ENCODE measurements at places on chromosomes 7 and 10.

GRCh38 chr7:121397361-121397760 lies 1.3 kb upstream of the FAM3C start:
- no peak for DNase-seq

- DNase-seq, result no peak
Observed at GRCh38 chr7:39890411-39890810, 59.6 kb upstream of the CDK13 start.

DNA sequence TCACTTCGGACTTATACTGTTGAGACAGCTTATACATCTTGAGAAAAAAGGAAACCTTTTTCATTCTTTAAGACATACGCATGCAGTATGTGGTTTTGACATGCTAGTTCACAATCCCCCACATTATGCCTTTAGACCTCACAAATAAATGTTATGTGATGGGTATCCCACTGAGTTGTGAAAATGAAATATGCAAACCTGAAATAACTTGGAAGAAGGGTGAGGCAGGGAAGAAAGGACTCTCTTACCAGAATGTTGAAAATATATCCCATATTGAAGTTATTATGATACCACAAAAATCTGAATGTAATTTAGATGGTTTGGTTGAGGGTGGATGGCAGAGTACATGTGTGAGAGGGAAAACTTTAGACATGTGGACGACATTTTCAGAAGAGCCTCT lies 379.8 kb downstream of the BBS9 start:
- no peak for DNase-seq

DNA sequence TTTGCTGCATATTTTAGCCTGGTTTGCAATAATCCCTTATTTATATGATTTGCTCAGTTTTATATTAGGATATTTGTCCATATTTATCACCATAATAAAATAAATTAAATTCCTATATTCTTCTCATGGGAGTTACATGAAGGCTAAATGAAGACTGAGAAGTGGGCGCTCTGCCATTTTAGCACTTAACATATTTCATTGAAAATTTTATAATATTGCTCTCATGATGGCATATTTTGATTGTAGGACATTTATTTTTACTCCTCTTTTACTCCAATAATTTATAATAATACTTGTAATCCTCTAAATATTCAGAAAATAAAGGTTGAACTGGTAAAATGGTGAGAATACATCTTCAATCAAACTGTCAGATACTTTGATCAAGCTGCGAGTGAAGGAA lies 99.8 kb upstream of the SEMA3A start:
- no peak for DNase-seq

DNA sequence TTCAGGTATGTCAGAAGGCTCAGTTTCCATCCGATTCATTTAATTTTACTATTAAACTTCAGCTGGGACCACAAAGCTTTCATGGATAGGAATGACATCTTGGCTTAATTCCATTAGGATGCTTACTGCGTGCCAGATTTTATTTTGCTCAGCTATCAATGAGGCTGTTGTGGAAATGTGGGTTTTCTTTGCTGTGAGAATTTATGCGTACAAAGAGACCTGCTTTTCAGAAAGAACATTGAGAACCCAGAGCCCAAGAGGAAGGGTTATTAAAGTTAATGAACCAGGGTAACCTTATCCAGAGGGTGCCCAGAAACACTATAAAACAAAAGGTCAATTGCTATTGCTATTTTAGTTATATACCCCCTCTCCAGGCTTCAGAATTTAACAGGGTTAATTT lies 98.3 kb downstream of the MKLN1 start:
- DNase-seq, result no peak

DNA sequence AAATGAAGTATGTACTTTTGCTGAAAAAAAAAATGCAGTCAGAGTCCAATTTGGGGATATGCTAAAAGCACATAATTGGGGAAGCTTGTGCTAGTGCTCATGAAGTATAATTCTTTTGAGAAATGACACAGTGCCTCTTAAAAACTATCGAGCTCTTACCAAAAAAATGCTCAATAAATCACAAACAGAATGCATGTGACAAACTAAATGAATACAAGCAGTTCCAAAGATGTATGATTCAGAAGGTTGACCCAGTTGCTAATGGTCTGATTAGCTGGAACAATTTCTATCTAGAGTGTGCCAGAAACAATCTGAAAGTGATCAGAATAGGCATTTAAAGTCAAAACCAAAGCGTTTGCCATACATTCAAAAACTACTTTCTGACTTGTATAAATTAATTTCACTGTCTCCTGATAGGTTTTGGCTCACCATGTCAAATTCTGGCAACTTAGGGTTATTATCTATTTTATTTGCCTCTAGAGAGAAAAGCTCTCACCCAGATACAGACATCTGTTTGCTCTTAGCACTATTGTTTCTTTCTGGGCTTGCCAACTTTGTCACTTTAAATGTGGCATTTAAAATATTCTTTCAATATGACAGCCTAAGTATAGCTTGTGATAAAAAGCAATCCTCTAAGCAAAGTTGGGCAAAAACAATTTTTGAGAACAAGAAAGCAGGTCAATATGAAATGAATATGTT lies 114.7 kb upstream of the AHR start:
- no peak for DNase-seq

All from esophagus muscularis mucosa (tissue), 4 donors.